GM12878 (cell line): ENCODE measurements at places on chromosomes 6 and 20.

GRCh38 chr6:43736844-43737243 lies 33.2 kb upstream of the VEGFA start:
- DNase-seq: no peak

GRCh38 chr20:24245094-24245493 lies 224.3 kb upstream of the SYNDIG1 start:
- no peak for DNase-seq

DNA sequence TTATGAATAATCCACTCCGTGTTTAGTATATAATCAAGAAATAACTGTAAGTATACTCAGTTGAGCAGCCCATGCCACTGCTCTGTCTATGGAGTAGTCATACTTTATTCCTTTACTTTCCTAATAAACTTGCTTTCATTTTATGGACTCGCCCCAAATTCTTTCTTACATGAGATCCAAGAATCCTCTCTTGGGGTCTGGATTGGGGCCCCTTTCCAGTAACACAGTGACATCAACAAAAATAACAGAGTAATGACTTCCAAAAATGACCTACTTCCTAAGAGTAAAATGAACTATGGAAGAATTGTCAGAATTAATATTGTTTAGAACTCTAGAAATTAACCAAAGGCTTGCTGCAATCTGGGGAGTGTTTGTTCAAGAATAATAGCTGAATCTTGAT lies 8.8 kb downstream of the OR2H1 start:
- DNase-seq: no peak

- DNase-seq: peak; percentile 37
These were observed 353 bp downstream of the TRAM2 start for GRCh38 chr6:52576392-52577021.

DNA sequence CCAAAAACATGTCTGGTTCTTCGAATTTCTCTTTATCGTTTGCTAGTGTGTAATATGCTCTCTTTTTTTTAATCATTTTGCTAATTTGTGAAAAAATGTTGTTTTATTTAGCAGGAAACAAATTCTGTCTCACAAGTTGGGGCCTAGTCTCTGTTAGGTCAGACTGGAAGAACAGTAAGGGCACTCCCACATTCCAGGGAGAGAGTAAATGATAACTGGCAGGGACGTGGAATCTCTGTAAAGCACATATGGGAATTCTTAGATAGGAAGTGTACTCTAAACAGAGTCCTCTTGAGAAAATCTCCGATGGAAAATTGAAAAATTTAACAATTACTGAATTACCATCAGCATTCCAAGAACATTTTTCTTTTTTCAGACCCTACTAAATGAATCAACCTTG lies 16.4 kb upstream of the CCDC28A start:
- no peak for DNase-seq

GRCh38 chr6:36682328-36683144 lies 4.0 kb downstream of the CDKN1A start:
- no peak for DNase-seq

DNA sequence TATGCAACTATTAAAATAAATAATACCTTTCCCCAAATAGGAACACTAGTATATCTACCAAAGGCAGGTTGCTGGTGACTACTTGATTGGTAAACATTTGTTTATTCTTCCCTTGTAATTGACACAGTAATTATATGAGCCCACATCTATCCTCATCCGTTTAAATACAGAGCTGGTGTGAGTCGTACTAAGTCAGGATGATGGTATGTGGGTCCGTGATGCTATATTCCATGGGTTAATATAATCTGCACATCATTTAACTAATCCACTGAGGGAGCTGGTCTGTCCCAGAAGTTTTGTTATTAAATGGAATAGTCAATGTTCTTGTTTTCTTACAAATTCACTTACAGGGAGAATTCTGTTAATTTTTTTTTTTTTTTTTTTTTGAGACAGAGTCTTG lies 164.0 kb upstream of the AGPAT4 start:
- no peak for DNase-seq

DNA sequence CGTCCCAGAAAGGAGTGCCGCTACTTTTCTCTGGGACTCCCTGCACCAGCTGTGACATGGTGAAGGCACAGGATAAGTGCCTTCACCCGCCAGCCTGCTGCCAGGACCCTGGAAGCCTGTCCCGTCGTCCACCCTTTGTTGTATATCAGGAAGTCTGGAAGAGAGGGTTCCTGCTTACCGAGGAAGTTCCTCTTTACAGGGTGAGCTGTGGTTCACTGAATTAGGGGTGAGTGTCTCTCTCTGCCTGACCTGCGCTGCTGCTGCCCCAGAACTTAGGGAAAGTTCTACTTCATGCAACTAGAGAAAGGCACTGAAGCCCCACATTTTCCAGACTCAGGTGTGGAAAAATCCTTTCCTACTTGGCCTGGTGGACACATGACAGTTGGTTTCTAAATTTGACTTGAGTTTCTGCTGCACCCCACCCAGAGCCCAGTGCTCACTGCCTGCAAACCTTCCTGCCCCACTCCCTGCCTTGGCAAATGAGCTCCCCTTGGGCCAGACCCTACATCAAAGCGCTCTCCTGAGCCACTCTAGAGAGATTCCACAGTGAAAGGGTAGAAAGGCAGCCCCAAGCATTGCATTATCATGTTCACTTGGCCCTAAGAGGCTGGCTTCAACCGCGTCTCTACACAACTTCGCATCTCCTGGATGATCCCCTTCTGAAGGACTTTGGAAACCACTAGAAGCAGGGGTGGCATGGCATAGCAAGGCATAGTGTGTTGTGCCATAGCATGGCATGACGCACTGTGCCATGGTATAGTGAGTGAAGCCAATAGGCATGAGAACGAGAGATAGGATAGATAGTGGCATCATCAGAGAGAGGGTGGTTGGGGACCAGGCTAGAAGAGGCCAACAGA lies 215.8 kb upstream of the CDYL start:
- no peak for DNase-seq

GRCh38 chr6:112986321-112986720 lies 639.2 kb downstream of the RFPL4B start:
- DNase-seq: no peak

- DNase-seq: no peak
These were observed 58.3 kb downstream of the RIN2 start for GRCh38 chr20:19816386-19816785.

DNA sequence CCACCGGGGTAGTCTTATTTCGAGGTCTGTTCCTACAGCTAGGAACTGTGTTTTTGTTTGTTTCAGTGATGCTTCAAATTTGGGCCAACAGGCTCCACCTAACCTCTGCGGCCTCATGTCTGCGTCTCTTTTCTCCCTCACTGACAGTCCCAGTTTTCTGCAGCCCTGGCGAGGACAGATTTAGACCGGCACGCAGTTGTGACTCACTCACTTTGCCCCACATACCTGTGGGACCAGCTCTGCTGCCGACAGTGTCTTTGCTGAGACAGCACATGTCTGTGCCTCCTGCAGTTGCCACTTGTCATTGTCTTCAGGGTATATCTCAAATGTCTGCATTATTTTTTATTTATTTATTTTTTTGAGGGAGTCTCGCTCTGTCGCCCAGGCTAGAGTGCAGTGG lies 29.2 kb downstream of the OSBPL2 start:
- no peak for DNase-seq

GRCh38 chr6:56840467-56841380 lies 114.2 kb upstream of the BEND6 start:
- no peak for DNase-seq

- DNase-seq: no peak
These were observed 2.7 kb downstream of the VEGFA start for GRCh38 chr6:43772681-43773049.

DNA sequence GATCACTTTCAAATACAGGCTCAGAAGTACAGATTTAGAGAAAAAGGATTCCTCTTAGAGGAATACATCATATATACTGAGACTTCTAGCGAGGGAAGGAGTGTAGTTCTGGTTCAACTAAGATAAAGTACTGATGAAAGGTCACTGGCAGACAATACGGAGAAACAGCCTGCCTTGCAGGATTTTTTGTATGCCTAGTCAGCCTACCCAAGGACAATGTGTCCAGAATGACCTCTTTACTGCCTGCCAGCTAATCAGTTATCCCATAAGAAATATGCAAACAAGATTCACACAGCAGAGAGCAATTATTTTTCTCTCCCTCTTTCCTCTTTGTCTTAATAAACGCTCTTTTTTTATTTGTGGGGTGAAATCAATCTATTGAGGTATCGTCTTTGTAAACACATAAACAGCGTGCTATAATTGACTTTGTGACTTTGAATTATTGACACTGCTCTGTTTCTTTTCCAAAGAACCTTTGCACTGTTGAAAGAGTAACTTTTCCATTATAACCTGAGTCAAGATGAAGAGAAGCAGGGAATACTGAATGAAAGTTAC lies 1.4 kb upstream of the TSPYL4 start:
- no peak for DNase-seq

- no peak for DNase-seq
These were observed 405.0 kb downstream of the CDKAL1 start for GRCh38 chr6:20939161-20939775.

DNA sequence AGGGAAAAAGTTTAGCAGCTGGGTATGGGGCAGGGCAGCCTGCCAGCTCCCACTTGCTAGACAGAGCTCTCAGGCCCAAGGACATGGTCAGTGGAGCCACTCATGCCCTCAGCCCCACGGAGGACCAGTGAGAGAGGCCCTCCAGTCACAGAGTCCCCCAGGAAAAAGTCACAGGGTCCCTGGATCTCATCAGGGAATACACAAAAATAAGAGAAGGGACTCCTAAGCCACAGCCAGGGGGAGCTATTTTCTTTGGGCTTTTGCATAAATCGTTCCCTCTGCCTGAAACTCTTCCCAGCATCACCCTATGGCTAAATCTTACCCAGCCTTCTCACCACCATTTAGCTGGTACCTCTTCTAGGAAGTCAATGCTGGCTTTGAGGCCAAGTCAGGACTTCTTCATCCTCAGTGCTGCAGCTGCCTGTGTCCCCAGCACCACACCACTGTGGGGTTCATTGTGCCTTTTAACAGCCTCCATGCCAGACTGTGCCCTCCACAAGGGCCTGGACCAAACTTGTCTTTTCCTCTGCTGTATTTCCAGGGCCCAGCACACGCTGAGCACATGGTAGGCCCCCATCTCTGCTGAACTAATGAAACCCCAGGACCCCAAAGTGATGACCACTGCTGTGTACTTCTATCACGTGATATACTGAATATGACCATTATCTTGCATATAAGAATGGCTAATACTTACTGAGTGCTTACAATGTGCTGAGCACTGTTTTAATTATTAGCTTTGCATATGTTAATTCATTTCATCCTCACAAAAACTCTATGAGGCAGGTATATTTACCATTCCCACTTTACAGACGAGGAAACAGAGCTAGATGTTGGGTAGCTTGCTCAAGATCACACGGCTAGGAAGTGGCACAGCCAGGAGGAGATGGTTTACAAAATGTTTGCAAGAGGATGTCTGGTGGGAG lies 2.0 kb downstream of the ZNF335 start:
- no peak for DNase-seq

DNA sequence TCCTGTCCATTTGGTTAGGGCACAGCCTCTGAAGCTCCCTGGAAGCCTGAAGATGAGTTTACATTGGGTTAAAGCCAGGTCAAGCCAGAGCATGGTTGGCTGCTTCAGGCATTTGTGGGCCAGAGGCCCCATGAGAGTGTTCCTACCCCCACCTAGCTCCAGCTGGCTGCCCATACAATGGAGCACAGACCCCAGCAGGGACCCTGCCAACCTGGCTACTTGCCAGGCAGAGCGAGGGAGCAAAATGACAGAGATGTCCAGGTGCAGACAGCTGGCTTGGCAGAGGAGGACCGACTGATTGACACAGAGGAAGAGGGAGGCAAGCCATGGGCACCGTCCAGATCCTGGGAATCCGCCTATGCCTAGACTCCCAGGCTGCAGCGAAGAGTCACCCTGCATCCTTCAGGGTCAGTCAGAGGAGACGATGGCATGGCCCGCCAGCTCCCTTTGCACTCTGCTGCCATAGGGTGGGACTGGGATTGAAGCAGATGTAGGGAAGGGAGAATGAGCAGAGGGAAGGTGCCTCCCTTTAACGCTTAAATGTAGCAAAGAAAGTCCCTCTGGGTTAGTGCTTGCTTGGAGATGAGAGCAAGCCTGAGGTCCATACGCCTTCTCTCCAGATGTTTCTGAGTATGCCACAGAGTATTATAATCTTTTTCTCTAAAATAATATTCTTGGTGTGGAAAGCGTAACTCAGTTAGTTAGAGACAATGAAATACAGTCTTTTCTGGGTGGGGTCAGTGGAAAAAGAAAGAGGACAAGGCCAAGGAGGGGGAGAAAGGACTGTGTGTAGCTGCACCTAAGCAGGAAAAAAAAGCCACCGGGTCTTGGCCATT lies 77.6 kb upstream of the FYN start:
- no peak for DNase-seq

GRCh38 chr20:46237227-46237626 lies 71.1 kb downstream of the CDH22 start:
- DNase-seq: no peak
